ENCODE measurements at places on chromosomes 6 and 20. TPM values are rescaled to one million over a fixed set of nuclear protein-coding genes. Genes with fewer than 3 reads are reported as not detected.

Gene MAS1
- total RNA-seq = not detected

DNA sequence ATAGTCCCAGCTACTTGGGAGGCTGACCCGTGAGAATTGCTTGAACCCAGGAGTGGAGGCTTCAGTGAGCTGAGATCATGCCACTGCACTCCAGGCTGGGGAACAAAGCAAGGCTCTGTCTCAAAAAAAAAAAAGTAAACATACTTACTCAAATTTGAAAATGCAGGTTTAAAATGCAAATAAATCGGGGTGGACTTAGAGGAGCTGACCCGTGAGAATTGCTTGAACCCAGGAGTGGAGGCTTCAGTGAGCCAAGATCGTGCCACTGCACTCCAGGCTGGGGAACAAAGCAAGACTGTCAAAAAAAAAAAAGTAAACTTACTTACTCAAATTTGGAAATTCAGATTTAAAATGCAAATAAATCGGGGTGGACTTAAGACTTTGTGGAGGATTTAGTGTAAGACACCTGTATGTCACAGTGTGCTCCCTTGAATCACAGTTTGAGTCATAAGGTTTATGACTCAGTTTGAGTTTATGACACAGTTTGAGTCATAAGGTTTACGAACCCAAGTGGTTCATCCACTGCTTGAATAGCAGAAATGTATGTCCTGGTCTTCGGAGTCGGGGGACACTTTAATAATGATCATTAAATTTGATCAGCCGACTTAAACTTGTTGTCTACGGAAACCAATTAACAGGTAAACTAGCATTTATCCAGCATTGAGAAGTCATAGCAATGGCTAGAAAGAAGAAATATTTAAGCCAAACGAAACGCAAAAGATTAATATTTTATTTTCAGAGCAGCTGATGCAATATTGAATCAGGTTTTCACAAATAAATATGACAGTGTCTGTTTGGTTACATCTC lies 6.8 kb upstream of the MRPS10 start:
- DNase-seq = no peak
- no peaks in the 10 kb centered on the region for H3K4me1 ChIP-seq
- H3K27me3 ChIP-seq = no peaks in the 10 kb centered on the region
- no peak overlapping the region for H3K27ac ChIP-seq
- no peak overlapping the region for H3K4me3 ChIP-seq

DNA sequence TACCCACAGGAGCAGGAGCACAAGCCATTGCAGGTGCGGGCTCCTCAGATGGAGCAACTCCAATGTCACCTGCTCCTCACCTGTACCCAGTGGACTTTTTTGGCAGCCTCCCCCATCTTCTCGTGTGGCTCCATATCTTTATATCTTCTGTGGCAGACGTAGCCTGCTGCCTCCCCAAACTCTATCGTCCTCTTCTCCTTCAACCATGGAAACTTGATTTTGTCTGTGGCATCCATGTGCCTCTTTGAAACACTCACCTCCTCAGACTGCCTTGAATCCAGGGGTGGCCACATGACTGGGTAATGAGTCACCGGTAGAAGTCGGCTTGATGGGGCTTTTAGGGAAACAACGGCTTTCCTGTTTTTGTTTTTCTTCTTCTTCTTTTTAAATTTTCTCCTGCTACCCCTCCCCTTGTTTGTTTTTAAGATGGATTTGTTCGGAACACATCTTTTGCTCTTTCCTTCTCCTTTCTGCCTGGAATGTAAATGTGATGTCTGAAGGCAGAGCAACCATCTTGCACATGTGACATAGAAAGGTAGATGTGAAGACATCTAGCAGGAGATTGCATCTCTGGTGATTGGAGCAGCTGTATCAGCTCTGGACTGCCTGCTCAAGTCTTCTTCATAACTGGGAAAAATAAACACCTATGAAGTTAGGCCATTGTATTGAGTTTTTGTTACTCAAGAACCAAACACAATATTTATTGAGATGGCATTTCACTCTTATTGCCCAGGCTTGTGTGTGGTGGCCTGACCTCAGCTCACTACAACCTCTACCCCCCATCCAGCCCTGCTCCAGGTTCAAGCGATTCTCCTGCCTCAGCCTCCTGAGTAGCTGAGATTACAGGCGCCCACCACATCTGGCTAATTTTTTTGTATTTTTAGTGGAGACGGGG lies 69.9 kb upstream of the DDR1 start:
- no peak overlapping the region for H3K27ac ChIP-seq
- H3K4me1 ChIP-seq = peaks cover 5% of the 10 kb centered on the region
- H3K4me3 ChIP-seq = no peak overlapping the region
- DNase-seq = no peak
- H3K27me3 ChIP-seq = no peaks in the 10 kb centered on the region

- H3K4me1 ChIP-seq = no peaks in the 10 kb centered on the region
- H3K36me3 ChIP-seq = no peaks in the 10 kb centered on the region
- no peak for DNase-seq
- H3K27me3 ChIP-seq = no peaks in the 10 kb centered on the region
- H3K27ac ChIP-seq = no peak overlapping the region
- H3K4me3 ChIP-seq = peak overlapping the region; percentile 90
Measured at GRCh38 chr6:79079561-79080041, 1.5 kb upstream of the PHIP start.

DNA sequence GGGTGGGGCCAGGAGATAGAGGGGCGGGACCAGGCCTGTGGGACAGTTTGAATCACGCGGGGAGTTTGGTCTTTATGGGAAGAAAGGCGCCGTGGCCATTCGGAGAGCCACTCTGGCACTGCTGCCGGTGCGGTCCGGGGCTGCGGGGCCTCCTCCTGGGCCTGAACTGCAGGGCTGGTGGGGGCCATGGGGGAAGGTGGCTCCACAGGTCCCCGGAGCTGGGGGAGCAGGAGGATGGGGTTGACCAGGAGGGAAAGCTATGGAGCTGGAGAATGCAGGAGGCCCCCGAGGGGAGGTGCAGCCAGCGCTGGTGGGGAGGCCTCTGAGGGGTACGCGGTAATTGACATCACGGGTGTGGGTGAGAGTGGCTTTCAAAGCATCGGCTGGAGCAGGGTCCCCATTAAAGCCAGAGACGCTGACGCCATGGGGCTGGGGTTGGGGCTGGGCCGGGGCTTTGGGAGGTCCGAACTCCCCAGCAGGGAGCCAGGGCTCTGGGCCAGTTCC lies 1.8 kb upstream of the BHLHE23 start:
- peaks cover 25% of the 10 kb centered on the region for H3K27me3 ChIP-seq
- no peak overlapping the region for H3K4me3 ChIP-seq
- peaks cover 15% of the 10 kb centered on the region for H3K4me1 ChIP-seq

DNA sequence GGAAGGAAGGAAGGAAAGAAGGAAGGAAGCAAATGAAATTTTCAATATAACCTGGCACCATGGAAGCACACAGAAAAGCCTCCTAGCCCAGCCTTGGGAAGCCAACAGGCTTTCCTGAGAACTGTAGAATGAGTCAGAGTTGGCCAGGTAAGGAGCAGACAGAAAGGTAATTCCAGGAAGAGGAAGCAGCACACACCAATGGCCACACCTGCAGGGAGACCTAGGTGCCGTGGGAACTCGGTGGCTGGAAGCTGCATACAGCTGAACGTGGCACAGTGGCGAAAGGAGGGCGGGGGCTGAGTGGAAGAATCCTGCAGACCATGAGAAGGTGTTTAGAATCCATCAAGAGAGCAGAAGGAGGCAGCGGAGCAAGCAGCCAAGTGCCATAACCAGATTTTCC lies 224.8 kb upstream of the RREB1 start:
- no peaks in the 10 kb centered on the region for H3K27me3 ChIP-seq
- H3K36me3 ChIP-seq = no peaks in the 10 kb centered on the region
- H3K4me3 ChIP-seq = no peak overlapping the region
- no peaks in the 10 kb centered on the region for H3K4me1 ChIP-seq
- no peak for DNase-seq
